ENCODE measurements at places on chromosomes 6 and 20.

DNA sequence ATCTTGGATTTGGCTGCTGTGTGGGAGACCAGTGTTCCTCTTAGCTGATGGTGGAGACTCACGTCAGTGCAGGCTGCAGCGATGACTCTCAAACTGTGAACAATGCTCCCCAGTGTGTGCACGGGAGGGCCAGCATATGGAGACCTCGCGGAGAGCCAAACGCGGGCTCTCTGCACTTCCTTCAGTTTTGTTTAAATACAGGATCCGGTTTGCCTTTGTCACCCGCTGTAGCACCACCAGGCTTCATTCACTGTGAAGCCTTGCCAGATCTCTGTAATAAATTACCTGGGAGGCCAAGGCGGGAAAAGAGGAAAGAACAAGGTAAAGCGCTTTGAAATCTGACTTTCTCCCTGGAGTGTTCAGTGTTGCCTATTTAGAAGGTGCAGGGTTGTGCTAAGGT lies 30.7 kb upstream of the TMEM14A start:
- DNase-seq, result no peak

DNA sequence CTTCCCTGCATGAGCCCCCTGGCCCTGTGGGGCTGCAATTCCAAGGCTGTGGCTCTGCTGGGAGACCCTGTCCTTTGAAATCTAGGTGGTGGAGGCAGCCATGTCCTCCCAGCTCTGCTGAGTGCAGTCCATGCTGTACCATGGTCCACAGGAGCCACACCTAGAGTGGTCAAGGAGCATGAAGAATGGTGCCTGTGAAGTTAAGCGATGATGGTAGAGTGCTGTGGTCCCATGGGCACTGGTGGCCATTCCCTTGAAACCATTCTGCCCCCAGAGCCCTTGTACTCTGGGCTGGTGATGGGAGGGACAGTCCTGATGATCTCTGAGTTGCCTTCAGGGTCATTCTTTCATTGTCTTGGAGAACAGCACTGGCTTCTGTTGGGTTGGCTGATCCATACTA lies 55.3 kb downstream of the EFCAB8 start:
- DNase-seq, result no peak

DNA sequence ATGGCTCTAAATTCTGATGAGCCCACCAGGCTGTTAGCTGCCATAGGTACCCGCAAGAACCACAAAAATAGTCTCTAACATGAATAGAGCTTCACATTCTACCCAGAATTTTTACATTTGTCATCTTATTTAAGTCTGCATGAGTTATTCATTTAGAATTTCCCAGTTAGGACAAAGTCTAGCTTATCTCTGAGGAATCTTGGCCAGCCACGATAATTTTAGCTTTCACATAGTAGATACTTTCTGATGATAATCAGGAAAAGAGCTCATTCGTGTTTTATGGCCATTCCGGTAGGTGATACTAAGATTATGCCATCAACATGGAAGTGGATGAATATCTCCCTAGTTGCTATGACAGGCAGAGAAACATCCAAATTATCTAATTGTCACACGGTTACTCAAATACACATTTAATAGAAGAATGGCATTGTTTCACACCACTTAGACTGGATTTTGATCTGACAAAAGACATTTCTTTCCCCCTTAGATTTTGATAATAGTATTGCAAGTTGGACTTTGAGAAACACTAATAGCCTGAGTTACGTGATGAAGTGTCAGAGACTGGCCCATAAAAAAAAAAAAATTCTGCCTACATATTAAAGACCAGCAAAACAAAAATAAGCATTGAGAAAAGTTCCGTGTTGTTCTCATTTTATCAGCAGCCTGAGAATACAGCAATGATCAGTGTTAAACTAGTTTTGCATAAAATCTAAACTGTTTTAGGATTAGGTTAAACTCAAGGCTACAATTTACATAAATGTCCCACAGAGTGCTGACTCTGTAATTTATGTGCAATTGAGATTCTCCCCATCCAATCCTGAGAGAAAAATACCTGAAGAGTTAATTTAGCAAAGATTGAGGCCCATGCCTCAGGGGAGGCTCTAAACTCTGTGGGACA lies 397.5 kb upstream of the ARID1B start:
- no peak for DNase-seq

DNA sequence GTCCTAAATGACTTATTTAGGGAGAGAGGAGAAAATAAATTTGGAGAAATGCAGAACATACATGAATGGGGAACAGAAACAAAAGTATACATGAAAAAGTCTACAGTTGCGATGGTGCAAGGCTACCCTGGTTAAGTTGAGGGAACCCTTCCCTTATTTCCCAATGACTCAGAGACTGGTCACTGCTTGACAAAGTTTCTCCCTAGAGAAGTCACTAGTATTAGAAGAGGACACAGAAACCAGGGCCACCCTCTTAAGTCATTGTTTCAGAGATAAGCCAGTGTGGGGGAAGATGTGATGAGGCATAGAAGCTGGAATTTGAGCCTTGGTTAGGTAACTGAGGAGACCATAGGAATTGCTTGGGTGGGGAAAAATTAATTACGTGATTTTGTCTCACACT lies 24.4 kb upstream of the EDN1 start:
- DNase-seq, result no peak

GRCh38 chr20:19269737-19270340 lies 57.4 kb downstream of the SLC24A3 start:
- no peak for DNase-seq

- DNase-seq, result no peak
Observed at GRCh38 chr6:7580537-7580926, 9.5 kb upstream of the SNRNP48 start.

DNA sequence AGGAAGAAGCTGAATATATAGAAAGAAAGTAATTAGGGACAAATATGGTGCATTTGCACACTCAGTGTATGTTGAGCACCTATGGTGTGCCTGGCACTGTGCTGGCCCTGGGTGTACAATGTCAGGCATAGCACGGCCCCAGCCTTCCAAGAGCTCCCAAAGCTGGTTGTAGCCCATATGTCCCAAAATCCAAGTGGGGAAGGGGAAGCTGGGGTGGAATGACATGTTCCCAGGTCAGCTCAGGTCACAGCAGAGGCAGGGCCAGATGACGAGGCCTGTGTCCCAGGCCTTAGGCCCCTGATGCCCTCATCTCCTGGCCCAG lies 170.0 kb downstream of the VEGFA start:
- no peak for DNase-seq

DNA sequence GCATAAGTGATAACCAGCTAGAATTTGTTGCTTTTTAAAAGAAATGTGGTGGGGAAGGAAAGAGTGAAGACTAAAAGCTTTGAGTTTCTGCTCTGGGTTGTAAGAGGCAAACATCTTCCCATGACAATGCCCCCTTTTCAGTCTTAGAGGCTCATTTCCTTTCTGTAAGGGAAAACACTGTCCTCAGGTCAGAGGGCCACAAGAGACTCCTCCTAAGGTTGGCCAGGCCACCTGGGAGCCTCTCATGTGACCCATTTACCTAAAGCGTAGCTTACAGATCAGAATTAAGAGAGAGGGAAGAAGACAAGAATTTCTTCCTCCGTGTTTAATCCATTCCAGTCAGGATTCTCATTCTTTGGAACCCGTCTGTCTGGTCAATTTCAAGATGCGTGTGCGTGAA lies 220.4 kb upstream of the HEY2 start:
- no peak for DNase-seq

GRCh38 chr20:38109591-38110524 lies 55.2 kb downstream of the TGM2 start:
- DNase-seq, result no peak

GRCh38 chr20:25320035-25320800 lies 70.4 kb downstream of the ABHD12 start:
- no peak for DNase-seq

DNA sequence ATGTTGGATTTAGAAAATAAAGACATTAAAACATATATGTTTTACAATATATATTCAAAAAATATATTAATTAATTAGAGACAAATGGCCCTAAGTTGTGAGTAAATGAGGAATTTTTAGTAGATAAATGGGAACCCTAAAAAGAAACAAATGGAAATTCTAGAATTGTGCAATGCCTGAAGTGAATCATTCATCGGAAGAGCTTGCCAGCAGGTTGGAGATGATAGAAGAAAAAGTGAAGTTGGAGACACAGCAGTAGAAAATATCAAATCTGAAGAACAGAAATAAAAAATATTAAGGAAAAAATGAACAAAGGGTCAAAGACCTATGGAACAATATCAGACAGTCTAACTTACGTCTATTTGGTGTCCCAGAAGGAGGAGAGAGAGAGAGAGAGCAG lies 109.4 kb upstream of the NEDD9 start:
- DNase-seq, result no peak
